ENCODE measurements at places on chromosomes 2 and 18. TPM values are rescaled to one million over a fixed set of nuclear protein-coding genes. Genes with fewer than 3 reads are reported as not detected.

The REG3A gene
- not detected for total RNA-seq

The NEU2 gene
- total RNA-seq = not detected

The ACOXL gene
- total RNA-seq = not detected

The CCDC148 gene
- total RNA-seq = 0.26 TPM

The SLC38A11 gene
- total RNA-seq = not detected

Measured in bronchial epithelial cell (primary cell).